Tibial nerve (tissue), 4 donors: ENCODE measurements at places on chromosomes 11 and 22. TPM values are rescaled to one million over a fixed set of nuclear protein-coding genes. Genes with fewer than 3 reads are reported as not detected.

DNA sequence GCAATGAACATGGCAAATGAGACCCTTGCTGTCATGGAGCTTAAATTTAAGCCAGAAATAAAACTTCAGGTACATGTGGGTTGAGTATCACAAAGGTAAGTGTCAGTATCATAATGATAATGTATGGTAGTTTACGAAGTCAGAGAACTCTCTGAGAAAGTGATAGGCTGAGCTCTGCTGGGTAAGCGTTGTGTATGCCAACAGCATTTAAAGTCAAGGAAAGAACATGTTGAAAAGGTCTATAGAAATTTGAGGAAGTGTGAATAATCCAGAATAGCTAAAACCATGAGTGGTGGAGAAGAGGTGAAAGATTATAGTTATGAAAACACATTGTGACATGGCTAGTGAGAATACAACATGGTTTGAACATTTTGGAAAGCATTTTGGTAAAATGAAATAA, 17.4 kb upstream of the CTSC start:
- DNase-seq = no peak

Gene PDE3B
- total RNA-seq = 39.9 TPM

DNA sequence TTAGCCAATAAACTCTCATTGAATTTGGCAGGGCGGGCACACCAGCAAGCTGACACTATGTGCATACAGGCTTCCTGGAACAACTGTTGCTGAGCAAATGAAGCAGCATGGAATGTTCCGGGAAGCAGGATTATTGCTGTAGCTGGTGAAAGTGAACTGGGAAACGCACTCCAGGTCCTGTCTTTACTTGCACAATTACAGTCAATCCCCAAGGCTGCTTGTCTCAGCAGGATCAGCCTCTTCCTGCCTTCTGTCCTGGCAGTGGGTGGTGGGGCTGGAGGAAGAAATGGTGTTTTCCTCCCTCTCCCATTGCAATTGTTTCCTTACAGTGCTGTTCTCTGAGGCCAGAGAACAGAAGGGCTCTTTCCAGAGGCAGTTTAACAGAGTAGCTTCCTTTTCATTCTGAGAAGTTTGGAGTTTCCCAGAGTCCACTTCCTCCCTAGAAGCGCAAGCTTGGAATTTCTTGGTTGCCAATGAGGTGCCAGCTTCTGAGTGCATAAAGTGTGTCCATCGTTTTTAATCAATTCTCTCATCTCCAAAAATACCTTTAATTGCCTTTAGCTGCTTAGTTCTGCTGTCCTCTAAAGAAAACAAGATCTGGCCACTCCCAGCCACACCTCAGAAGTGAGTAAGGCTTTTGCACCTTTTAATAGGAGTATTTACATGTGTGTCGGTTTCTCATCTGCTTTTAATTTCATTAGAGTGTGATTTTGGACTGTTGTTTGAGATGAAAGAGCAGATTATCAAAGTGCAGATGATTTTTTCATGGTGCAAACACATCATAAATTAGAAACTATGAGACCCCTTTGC, 19.9 kb downstream of the CD44 start:
- DNase-seq = peak; percentile 54

DNA sequence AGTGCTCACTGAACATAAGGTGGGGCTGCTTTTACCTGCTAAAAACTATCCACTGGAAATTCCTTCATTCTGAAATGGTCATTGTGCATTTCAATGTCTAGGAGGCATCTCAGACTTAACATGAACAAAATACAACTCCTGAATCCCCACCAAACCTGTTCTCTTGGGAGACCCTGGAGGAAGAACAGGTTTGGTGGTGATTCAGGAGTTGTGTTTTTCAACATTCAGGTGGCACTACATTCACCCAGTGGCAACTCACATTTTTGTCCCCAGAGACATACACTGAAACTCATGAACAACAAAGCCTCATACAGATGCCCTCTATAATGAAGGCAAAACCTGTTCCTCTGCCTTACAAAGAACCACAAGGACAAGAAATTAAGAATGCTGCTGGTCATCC, 64.3 kb upstream of the CYP2D6 start:
- DNase-seq = no peak

DNA sequence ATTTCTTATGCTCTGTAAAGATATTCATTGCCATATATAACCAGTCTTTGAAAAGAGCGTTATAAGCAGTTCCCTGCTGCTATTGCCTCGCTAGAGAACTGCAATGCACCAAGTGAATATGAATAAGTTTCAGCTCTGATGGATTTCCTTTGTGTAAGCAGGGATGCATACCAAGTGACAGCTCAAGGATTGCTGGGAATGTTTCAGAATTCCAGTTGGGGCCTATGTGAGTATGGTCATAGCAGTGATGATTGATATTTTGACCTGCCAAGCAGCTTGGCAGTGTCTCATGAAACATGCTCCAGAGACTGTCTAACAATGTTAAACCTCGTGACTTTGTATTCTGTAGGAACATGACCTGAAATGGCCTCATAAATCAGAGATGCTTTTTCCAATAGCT, 312.6 kb downstream of the C11orf87 start:
- DNase-seq = no peak

Gene BDNF
- not detected for total RNA-seq

- DNase-seq = no peak
These were observed 13.2 kb upstream of the RGL4 start for GRCh38 chr22:23677701-23677995.

DNA sequence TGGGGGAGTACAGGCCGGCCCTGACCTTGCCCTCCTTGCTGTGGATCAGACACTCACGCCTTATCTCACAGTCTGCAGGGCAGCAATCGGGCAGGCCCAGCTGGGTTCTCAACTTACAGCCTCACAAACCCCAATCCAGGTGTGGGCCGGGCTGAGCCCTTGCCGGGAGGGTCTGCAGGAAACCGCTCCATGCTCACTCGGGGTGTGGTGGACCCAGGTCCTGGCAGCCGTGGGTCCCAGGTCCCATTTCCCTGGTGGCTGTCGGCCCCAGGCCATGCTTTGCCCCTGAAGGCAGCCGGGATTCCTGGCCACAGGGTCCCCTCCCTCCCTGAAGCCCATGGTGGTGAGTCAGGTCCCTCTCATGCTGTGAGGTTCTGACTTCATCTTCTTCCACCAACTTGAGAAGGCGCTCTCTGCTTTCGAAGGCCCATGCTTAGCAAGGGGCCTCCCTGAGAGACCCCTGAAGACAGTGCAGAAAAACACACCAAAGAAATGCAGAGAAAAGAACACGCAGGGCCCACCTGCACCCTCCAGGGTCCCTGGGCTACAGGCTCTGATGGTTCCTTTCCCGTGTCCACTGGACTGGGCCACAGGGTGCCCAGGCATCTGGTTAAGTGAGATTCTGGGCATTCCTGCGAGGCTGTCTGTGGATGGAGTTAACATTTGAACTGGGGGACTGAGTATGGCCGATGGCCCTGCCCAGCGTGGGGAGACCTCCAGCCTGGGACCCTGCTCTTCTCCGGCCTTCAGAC, 588.2 kb downstream of the BRD1 start:
- DNase-seq = no peak

Gene NAV2
- total RNA-seq = 32.4 TPM

Gene LINC01488
- total RNA-seq = not detected

Gene IRAG1
- 14.4 TPM for total RNA-seq

Gene RCE1
- 21.8 TPM for total RNA-seq

DNA sequence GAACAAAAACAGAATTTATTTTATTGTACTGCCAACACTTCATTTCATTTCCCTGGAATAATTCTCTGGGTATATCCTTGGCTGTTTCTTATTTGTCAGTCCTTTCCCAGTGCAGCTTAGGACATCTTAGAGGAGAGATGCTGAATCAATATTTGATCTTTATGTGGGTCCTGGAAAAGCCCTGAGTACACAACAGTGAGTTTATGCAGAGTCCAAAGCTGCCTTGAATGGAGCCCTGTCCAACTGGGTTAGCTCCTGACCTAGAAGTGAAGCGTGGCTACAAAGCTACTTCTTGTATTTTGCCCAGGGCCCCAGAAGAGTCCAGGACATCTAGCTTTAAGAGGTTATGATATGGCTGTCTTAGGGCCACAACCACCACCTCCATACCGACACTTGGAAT, 378.0 kb upstream of the FAT3 start:
- no peak for DNase-seq
